ENCODE measurements at places on chromosomes 7 and 10. TPM values are rescaled to one million over a fixed set of nuclear protein-coding genes. Genes with fewer than 3 reads are reported as not detected.

GRCh38 chr10:98394851-98395440 lies 20.0 kb downstream of the PYROXD2 start:
- DNase-seq: no peak

DNA sequence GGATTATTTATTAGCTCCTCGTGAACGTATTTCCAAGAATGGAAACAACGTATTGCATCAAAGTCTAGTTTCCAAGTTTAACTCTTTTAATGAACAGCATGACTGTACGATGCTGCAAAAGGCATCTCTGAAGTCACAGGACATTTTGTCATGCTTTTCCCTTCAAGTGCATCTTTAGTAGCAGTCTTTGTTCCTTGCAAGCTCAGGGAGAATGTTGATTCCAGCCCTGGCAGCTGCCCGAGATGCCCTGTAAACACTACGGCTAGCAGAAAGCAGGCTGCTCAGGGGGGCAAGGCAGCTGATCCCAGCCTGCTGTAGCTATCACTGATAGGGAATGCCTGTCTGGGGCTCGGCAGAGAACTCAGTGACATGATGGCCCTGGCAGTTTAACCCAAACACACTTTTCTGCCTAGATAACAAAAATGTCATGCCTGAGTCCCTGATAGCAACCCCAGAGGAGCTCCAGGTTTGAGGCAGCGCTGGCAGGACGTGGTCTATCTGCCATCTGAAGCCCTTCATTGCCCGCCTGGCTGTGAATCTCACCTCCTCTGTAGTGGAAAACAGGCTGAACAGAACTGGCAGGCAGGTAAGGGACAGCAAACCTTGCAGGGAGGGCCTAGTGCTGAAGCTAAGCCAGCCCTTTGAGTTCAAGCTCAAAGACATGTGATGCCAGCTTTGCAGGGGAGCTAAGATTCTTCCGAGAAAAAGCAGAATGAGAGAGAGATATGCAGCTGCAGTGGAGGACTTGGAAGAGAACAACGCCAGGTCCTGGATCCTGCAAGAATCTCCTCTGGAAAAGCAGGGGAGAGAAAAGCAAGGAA lies 264.6 kb downstream of the SNX10 start:
- DNase-seq: no peak

The PHKG1 gene
- total RNA-seq: 15.3 TPM

DNA sequence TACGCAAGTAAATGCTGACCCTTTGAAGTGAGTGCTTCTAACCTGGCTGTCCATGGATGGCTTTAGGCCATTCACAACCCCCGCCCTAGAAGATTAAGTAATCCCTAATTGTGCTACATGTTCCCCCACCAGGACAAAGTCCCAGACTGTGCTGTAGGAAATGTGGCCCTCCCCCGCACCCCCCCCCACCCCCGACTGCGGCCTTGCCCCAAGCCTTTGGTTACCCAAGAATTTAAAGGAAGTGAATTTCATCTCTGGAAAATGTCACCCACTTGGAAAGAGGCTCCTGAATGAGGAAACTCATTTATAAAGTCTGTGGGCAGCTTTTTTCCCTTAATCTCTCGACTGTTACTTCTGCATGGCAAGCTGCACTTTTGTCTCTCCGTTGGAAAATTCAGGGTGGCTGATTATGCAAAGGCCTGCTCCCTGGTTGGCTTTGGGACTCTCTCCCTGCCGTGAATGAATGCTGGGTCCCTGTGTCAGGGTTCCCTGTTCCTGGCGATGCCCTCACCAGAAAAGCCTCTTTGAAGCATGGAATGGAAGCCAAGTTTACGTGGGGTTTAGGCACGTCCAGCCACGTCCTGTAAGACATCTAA lies 31.4 kb upstream of the AQP1 start:
- no peak for DNase-seq

- no peak for DNase-seq
Observed at GRCh38 chr10:100735337-100736143, 9.8 kb upstream of the PAX2 start.

Measured in cardiac septum (tissue), 1 donor.